ENCODE measurements at places on chromosomes 12 and 14.

- no peak for DNase-seq
Observed at GRCh38 chr14:91830777-91831176, 36.6 kb downstream of the TC2N start.

GRCh38 chr12:18467620-18468245, 206.4 kb downstream of the PIK3C2G start:
- no peak for DNase-seq

DNA sequence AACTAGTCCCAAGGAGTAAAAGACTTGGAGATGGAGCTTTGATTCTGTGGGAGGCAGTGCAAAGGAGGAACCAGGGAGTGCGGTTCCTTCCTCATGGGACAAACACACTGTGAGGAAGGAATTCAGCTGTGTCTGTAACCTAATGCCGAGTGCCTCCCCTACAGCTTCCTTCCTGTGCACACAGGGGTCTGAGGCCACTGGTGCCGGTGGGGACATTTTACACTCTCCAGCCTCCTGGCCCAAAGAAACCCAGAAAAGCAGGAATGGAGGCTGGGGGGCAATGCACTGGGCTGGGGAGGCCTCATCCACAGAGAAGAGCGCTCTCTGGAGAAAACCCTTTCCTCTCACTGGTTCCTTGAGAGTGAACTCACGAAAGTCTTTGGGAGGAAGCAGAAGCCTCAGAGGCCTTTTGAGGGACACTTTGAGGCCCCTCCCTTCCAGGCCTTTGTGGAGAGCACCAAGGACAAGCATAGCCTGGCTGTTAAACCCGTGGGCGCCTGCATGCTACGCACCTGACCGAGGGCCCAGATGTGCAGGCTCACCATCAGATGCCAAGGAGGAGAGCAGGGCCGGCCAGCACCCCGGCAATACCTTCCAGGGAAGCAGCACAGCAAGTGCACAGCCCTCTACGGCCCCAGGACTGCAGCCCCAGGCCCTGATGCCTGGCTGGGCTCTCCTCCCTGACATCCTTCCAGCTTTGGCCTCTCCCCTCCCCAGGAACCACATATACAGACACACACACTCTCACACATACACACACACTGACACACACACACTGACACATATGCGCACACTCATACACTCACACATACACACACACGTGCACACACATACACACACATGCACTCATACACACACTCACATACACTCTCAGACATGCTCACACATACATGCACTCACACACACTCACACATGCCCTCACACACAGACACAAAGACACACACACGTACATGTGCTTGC, 52.0 kb downstream of the NFKBIA start:
- no peak for DNase-seq

DNA sequence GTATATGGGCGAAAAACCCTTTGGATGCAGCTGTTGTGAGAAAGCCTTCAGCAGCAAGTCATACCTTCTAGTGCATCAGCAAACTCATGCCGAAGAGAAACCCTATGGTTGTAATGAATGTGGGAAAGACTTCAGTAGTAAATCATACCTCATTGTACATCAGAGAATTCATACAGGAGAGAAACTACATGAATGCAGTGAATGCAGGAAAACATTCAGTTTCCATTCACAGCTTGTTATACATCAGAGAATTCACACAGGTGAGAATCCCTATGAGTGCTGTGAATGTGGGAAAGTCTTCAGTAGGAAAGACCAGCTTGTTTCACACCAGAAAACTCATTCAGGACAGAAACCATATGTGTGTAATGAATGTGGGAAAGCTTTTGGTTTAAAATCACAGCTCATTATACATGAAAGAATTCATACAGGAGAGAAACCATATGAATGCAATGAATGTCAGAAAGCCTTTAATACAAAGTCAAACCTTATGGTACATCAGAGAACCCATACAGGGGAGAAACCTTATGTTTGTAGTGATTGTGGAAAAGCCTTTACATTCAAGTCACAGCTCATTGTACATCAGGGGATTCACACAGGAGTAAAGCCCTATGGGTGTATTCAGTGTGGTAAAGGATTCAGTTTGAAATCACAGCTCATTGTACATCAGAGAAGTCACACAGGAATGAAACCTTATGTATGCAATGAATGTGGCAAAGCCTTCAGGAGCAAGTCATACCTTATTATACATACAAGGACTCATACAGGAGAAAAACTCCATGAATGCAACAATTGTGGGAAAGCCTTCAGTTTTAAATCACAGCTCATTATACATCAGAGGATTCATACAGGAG, 21.4 kb downstream of the ZNF268 start:
- DNase-seq: no peak

GRCh38 chr12:14836336-14837210, 6.8 kb downstream of the ART4 start:
- no peak for DNase-seq

DNA sequence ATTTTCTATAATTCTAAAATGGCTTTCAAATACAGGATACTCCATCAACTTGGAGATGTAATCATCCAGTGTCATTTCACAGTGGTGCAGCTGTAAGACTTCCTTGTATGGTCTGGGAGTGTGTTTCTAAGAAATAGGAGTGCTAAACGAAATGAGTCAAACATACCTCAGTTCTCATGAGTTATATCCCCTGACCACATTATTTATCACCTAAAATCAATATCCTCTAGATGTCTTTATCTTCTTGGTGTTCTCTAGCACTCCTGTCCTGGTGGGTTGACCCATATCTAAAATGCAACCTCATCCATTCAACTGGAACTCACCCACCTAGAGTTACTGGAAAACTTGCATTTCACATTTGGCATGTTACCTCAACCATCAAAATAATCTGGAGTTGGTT, 33.2 kb downstream of the TMEM30B start:
- DNase-seq: no peak

DNA sequence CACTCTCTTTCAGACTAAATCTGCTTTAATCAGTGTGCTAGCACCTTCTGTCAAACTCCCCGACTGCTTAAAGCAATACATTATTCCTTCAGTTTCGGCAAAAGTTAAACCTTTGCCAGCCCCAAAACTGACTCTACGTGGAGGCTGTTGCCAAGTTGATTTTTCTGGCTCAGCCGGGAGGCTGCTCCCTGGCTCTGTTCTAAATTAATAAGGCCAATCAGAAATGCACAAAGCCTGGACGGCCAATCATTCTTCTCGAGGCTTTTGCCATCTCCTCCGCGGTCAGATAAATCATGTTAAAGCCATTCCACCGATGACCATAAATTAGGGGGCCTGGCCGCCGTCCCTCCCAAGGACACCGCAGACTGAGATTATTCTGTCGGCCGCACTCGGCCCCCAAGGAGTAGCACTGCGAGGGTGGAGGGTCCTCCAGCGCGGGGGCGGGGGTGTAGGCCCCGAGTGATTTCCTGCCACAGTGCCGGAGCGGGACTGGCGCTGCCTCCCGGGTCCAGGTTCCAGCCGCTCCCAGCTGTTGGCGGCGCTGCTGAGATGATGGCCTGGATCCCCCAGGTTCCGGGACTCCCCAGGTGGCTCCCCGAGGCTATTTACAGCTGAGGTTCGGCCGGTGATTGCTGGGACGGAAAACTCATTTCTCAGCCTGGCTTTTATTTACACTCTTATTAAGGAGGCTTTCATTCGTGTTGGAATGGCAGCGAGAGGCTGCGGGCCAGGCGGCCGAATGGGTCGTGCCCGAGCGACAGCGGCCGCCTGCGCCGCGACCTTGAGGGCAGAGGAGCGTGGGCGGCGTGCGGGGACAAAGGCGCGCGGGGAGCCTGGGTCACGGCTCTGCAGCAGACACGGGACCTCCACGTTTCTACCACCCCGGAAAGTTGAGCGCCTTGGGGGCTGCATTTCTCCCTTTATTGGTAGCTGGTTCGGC, 165.1 kb downstream of the MON2 start:
- no peak for DNase-seq

DNA sequence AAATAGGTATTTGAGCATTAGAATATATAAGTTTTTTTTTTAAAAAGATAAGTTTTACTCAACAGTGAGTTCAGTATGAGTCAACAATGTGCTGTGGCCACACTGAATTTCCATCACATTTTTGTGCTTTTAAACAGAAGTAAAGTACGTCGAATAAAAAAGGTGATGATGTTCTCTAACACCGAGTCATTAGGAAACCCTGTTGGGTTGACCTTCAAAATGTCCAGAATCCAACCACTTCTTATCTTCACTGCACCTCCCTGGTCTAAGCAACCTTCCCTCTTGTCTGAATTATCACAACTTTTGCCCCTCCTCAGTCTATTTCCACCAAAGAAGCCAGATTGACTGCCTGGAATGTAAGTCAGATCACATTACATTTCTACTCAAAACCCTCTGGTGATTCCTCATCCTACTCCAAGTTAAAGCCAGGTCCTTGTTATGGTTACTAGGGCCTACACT, 43.0 kb upstream of the SYCP3 start:
- DNase-seq: no peak

- no peak for DNase-seq
Observed at GRCh38 chr12:26046906-26047305, 77.9 kb downstream of the BHLHE41 start.

GRCh38 chr12:93902736-93903562, 225.8 kb downstream of the CRADD start:
- no peak for DNase-seq

DNA sequence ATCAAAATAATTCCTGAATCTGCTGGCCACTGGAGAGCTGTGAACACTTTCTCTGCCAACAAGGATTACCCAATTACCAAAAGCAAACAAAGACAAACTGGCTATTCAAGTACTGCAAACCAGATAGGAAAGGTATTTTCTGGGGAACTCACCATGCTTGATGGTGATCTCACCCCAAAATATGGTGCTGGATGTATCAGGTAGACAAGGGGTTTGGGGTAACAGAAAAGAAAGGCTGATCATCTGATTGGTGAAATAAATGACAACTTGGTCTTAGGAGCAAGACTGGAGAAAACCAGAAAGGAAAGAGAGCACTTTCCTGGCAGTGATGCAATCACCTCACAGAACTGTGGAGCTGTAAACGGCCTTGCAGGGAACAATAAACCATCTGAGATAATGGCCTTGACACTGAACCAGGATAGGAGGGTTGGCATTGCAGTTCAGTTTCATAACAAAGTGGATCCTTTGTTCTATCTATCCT, 31.0 kb upstream of the NPFF start:
- no peak for DNase-seq

GRCh38 chr12:45415393-45415817, 199.5 kb downstream of the ANO6 start:
- DNase-seq: no peak

GRCh38 chr12:42019746-42020145, 124.9 kb downstream of the GXYLT1 start:
- no peak for DNase-seq

DNA sequence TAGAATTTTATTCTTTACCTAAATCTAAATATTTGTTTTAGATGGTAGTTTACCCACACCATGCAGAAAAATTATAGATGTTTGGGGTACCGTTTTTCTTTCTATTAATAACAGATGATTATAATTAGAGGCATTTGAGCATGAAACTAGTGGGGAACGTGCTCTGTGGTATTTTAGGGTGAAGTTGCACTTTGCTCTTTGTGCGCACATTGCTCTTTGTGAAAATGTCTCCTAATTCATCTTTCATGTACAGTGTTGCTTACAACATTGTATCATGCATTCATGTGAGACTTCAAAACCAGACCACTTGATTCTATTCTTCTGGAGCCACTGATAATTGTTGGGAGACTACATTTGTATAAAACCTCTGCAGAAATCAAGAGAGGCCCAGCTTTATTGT, 449.1 kb upstream of the RGS6 start:
- DNase-seq: no peak

DNA sequence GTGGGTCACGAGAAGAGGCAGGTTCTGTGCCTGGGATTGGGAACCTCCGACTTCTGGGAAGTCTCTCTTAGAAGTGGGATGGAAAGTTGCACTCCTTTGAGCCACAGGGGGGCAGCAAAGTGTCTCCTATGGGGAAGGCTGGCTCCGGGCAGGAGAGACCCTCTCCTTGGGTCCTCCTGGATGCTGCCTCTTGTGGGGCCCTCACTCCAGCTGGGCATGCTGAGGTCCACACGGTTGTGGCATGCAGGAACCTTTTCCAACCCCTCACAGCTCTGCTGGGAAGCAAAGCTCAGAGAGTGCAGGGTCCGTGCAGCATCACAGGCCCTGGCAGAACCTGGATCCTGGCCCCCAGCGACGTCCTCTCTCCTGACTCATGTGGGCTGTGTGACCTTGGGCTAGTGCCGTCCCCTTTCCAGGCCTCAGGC, 17.4 kb downstream of the SDSL start:
- no peak for DNase-seq

- DNase-seq: no peak
Observed at GRCh38 chr14:95523051-95523814, 6.8 kb upstream of the SYNE3 start.

DNA sequence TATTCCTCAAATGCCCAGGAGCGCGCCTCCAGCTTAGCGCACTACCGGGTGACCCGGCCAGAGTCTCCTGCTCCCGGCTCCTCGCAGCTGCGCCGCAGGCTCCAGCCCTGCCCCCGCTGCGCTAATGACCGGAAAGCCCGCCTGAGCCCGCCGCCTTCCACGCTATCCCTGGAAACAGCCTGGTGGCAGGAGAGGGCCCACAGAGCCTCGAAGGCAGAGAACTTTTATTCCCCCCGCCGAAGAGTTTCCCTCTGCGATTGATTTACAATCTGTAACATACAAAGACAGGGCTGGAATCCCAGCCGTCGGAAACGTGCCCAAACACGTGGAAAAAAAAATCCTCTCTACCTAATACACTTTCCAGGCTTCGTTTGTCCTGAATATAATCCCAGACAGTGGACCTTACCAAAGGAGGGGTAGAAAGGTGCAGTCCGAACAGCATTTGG, 1.5 kb downstream of the COL2A1 start:
- no peak for DNase-seq

GRCh38 chr12:111807232-111807631, 34.8 kb upstream of the MAPKAPK5 start:
- DNase-seq: no peak

DNA sequence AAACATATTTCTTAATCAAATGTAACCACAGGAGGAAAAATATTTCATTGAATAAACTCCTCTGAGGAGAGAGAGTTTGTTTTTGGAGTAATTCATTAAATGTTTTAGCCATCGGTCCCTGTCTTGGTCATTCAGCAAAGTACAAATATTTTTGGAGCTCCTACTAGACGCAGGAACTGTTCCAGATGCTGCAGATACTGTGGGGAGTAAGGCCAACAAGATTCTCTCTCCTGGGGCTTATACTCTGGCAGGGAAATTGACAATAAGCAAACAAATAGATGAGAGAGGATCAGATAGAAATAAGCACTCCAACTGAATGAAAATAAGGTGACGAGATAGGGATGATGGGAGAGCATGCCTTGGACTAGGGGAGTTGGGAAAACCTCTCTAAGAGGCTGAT, 264.1 kb downstream of the TTC8 start:
- DNase-seq: no peak
